ENCODE measurements at places on chromosomes 2 and 18.

DNA sequence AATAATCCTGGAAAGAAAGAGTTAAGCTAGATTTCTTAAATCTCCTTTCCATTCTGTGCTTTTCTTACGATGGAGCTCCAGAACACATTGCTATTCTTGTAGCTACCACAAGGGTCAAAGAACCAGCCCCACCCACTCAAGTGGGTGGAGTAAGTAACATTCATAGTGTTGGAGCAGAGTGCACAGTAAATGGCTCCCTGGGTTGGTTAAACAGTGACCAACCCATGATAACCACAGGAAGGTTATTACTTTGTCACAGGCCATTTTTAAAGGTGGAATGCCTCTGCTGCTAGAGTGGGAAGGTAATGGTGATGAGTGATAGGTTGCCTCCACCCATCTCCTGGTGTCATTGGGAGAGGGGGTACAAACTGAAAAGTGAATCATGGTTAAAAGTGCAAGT, 13.9 kb downstream of the ARPC2 start:
- no peaks in the 10 kb centered on the region for H3K27me3 ChIP-seq
- H3K4me1 ChIP-seq: no peaks in the 10 kb centered on the region
- no peak for DNase-seq
- no peak overlapping the region for H3K4me3 ChIP-seq
- H3K27ac ChIP-seq: no peak overlapping the region

- no peaks in the 10 kb centered on the region for H3K27me3 ChIP-seq
- H3K4me3 ChIP-seq: no peak overlapping the region
- H3K36me3 ChIP-seq: no peaks in the 10 kb centered on the region
- no peak overlapping the region for H3K27ac ChIP-seq
- no peak for DNase-seq
These were observed 37.0 kb downstream of the NABP1 start for GRCh38 chr2:191714925-191715324.

DNA sequence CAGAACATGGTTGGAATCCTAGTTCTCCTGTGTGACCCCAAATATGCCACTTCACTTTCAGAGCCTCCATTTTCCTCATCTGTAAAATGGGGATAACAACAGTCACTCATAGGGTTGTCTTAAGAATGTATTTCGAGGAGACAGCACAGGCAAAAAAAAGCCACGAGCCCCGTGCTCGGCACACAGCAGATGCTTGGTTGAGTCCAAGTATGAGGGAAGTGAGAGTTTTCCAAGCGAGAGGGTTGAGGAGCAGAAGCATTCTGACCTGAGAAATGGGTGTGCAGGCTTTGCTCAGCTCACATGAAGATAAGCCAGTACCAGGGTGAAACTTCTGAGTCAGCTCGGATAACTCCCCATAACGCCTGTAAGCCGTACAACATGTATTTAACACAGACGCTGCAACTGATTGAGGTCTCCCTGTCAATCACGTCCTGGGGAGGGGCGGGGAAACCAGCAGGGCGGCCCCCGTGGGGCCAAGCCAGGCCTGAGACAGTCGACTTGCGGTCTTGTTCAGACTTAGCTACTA, 23.0 kb upstream of the ODC1 start:
- no peak overlapping the region for H3K4me3 ChIP-seq
- H3K27me3 ChIP-seq: no peaks in the 10 kb centered on the region

GRCh38 chr2:113966832-113967231, 76.9 kb downstream of the ACTR3 start:
- no peak for DNase-seq
- H3K36me3 ChIP-seq: no peaks in the 10 kb centered on the region
- H3K4me1 ChIP-seq: no peaks in the 10 kb centered on the region
- no peak overlapping the region for H3K4me3 ChIP-seq
- no peaks in the 10 kb centered on the region for H3K27me3 ChIP-seq
- H3K27ac ChIP-seq: no peak overlapping the region

DNA sequence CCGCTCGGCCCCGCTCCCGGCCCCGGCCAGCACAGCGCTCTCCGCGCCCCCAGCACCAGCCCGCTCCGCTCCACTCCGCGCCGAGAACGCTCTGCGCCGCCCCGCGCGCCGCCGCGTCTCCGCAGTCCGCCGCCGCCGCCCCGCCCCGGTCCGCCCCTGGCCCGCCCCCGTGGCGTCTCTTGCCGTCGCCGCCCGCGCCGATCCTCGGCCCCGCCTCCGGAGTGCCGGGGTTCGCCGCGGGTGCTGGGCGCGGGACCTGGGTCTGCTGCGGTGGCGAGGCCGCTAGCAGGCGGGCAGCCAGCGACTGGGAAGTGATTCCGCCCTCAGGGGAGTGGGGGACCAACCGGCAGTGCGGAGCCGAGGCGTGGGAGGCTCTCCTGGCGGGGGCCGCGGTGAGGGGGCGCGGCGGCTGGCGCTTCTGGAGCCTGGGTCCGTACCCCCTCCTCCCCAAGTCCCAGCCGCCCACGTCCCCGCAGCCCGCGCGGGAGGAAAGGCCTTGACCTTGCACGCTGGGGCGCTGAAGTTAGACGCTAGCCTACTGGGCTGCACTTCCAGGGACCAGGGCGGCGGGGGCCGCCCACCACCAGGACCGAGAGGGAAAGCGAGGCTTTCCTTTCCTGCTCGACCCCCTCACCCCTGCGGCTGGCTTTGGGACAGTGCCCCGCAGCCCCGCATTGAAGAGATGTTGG, at the start of gene HS6ST1:
Gene HS6ST1 (minus strand): TSS at position 93 of the 689 bp plus-strand sequence. CDS start 305 bp downstream, outside the sequence.
- H3K27ac ChIP-seq: no peak within 1 kb of the TSS
- 0 out of 2 replicates have a peak, but pooled peaks cover 5% of the 10 kb centered on the region for H3K36me3 ChIP-seq
- H3K27me3 ChIP-seq: peaks cover 20% of the 10 kb centered on the region
- peak within 1 kb of the TSS; percentile 87 for H3K4me3 ChIP-seq
- H3K4me1 ChIP-seq: peaks cover 47% of the 10 kb centered on the region
- DNase-seq: peak; percentile 85

DNA sequence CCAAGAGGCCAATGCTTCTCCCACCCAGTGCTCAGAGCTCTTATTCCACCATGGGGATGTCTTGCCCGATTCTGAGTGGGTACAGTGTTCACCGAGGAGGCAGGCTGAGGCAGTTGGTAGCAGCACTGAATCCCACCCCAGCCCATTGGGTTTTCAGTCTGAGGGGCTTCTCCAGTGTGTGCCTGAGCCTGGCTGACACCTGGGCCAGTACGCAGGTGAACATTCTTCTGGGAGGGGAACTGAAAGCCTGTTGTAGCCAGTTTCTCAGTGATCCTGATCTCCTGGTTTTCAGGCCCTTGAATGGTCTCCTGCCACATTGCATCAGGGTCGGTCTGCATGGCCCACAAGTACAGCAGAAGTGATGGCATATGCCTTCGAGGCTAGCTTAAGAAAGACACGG, 98.2 kb downstream of the TMEM17 start:
- no peak overlapping the region for H3K27ac ChIP-seq
- H3K36me3 ChIP-seq: no peaks in the 10 kb centered on the region
- no peak overlapping the region for H3K4me3 ChIP-seq
- H3K27me3 ChIP-seq: peaks cover 2% of the 10 kb centered on the region
- H3K4me1 ChIP-seq: peaks cover 34% of the 10 kb centered on the region

DNA sequence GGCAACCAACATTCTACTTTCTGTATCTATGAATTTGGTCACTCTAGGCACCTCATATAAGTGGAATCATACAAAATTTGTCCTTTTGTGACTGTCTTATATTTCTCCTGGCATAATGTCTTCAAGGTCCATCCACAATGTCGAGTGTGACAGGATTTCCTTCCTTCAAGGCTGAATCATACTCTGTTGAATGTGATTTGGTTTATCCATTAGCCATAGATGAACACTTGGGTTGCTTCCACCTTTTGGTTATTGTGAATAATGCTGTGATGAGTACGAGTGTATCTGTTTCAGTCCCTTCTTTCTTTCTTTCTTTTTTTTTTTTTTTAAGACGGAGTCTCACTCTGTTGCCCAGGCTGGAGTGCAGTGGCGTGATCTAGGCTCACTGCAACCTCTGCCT, 311.3 kb downstream of the TGIF1 start:
- no peak overlapping the region for H3K4me3 ChIP-seq
- no peaks in the 10 kb centered on the region for H3K27me3 ChIP-seq
- H3K27ac ChIP-seq: no peak overlapping the region
- H3K4me1 ChIP-seq: peaks cover 7% of the 10 kb centered on the region
- DNase-seq: no peak

DNA sequence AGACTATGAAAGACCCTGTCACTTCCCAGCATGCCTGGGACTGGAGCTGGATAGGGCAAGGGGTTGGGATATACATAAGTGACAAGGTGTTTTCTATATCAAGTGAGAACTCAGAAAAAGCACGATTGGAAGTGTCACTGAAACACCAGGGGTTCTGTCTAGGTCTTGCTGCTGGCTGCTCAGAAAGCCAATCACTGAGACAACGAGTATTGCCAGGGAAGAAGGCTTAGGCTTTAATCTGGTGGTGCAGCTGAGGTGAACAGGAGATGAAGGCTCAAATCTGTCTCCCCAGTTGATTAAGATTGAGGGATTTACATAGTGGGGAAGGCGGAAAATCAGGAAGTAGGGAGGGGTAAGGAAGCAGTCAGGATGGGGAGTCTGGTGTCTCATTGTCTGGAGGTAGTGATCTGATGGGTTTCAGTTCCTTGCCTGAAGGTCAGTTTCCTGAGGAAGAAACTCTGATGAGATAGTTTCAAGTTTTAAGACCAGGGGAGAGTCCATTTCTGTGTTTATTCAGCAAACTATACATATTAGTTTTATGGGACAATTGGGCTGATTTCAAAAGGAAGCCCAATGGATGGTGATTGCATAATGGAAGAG, 3.5 kb upstream of the C2orf74 start:
- H3K36me3 ChIP-seq: peaks cover 16% of the 10 kb centered on the region
- no peaks in the 10 kb centered on the region for H3K27me3 ChIP-seq
- H3K4me3 ChIP-seq: no peak overlapping the region
- DNase-seq: no peak
- H3K4me1 ChIP-seq: no peaks in the 10 kb centered on the region
- H3K27ac ChIP-seq: no peak overlapping the region

DNA sequence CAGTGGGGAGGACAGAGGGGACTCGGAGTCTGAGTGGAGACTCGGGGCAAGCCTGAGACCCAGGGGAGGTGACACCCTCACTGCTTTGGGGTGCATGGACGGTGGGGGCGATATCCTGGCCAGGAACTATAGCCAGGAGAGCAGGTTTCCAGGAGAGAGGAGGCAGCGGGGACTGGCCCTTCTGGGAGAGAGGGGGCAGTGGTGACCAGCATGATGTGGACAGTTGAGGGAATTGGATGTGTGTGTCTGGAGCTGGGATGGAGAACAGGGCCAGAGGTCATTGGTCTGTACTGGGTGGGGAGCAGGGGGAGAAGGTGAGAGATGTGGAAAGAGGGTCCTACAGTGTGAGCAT, 63.6 kb downstream of the ACKR3 start:
- no peak for DNase-seq
- no peak overlapping the region for H3K27ac ChIP-seq
- H3K36me3 ChIP-seq: no peaks in the 10 kb centered on the region
- H3K4me3 ChIP-seq: no peak overlapping the region
- H3K4me1 ChIP-seq: no peaks in the 10 kb centered on the region
- H3K27me3 ChIP-seq: peaks cover 3% of the 10 kb centered on the region

DNA sequence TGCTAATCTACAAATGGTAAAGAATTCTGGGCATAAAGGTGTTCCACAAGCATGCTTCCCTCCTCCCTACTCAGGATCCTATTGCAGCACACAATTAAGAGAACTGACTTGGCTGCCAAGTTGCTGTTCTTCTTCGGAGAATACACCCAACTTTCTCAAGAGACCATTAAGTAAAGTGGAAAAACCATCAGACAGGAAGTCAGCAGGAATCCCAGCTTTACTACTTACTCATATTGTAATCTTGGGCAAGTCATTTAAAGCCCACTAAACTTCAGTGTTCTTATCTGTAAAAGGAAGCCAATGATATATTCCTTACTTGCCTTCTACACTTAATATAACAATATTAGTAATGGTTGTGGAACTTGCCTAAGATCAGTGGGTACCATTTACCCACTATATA, 37.8 kb downstream of the PSTPIP2 start:
- no peak overlapping the region for H3K4me3 ChIP-seq
- no peak overlapping the region for H3K27ac ChIP-seq
- no peak for DNase-seq
- H3K27me3 ChIP-seq: peaks cover 34% of the 10 kb centered on the region

DNA sequence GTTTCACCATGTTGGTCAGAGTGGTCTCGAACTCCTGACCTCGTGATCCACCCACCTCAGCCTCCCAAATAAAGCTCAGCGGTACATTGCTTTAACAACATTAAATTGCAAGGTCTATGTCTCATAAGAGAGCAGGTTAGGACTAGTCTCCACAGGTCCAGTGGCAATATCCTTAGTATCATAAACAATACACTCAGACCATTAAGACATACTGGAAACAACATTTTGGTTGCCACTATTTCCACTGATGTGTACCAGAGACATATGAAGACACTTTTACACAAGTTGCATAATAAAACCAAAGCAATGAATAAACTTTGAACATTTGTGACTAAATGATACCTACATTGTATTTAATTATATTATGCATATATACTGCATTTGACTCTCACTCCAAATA, 1130.0 kb downstream of the TSN start:
- H3K27me3 ChIP-seq: no peaks in the 10 kb centered on the region
- H3K4me1 ChIP-seq: 0 out of 2 replicates have a peak, but pooled peaks cover 4% of the 10 kb centered on the region

GRCh38 chr18:79517341-79517740, 121.6 kb downstream of the NFATC1 start:
- H3K4me3 ChIP-seq: no peak overlapping the region
- no peak for DNase-seq
- H3K27ac ChIP-seq: no peak overlapping the region

DNA sequence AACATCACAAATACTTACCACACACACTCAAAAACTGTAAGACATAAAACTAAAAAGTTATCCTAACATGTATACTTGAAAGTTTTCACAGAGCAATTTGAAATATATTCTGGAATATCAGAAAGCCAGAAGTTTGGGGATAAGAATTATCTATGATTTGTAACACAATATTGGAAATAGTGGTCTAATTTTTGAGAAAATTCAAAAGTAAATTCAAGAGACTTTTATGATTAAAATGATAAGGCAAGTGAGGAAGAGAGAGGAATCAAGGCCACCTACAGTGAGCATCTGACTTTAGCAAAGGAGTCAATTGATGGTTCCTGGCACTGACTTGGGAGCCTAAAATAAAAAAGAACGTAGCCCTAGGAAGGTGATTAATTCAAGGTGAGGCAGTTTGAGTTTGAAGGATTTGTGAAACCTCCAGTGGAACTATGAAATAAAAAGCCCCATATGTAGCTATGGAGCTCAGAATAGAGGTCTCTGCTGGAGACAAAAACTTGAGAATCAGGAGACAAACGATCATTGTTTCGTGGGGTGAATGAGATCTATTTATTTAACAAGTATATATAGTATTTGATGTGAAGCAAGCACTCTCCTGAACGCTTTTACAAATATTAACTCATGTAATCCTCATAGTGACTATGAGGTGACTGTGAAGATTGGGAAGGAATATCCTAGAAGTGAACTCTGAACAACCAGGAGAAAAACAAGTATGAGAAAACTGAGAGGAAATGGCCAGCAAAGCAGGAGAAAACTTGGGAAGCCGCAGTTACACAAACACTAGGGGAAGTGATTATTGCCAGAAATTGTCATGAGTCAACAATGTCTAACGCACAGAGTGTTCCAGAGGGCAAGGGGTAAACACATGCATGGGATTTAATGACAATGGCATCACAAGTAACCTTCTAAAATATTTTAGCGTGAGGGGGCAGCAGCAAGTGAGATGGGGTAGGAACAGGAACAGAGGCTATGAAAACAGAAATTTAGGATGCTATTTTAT, 12.8 kb downstream of the TFPI start:
- H3K27ac ChIP-seq: peak overlapping the region; percentile 4
- H3K36me3 ChIP-seq: peaks cover 21% of the 10 kb centered on the region
- H3K27me3 ChIP-seq: no peaks in the 10 kb centered on the region
- H3K4me3 ChIP-seq: no peak overlapping the region
